ENCODE measurements at places on chromosomes 4 and X. TPM values are rescaled to one million over a fixed set of nuclear protein-coding genes. Genes with fewer than 3 reads are reported as not detected.
A peak's percentile ranks its signal among the peaks of the same experiment; 100 is the strongest.

Gene GLRB
- 1.6 TPM for total RNA-seq

Gene SLC2A9
- total RNA-seq = 86.4 TPM

Gene CDX4
- total RNA-seq = not detected

Gene HS6ST2
- 0.67 TPM for total RNA-seq

Gene FRMPD4
- 0.17 TPM for total RNA-seq

Gene GPR50
- total RNA-seq = not detected

DNA sequence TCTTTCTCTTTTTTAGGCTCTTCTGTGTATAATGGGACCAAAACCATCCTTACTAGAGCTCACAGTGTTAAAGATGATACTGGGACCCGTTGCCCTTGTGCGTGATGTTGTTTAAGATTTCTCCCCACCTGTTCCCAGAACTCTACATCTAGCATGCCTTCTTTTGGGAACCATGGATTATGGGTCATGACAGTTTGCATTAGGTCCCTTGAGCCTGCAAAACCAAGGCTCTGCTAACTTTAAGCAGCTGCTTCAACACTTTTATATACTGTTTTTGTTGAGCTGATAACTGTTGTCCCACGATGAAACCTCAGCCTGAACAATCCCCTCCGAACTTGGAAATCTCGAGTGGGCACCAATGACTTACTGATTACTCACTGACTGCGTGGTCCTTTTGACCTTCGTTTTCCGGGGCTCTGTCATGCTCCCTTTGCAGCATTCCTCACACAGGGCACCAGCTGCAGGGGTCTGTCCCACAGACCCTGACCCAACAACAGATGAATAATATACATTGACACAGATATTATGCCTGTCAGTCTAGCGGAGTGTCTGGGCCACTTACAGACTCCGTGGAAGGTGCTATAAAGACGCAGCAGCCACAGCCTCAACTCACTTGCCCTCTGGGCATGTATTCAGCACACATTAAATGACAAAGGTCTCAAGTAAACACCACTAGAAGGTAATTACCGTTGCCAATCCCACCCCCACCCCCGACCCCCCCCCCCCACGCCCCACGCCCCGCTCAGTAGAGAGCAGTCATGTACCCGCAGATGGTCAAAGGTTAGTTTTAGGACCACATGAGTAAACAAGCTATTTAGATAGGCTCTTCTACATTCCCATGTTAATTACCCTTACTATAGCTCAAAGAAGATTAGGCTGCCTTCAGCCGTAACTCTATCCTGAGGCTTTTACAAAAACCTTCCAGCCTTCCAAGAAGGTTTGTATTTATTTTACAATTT, 162.0 kb upstream of the WDFY3 start:
- DNase-seq = no peak

DNA sequence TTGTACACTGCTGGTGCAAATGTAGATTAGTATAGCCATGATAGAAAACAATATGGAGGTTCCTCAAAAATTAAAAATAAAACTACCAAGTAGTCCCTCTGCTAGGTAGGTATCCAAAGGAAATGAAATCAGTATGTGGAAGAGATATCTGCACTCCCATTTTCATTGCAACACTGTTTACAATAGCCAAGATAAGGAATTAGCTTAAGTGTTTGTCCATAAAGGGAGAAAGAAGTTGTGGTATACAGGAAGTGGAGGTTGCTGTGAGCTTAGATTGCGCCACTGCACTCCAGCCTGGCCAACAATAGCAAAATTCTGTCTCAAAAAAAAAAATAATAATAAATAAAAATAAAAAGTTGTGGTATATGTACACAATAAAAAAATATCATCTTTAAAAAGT, 325.0 kb upstream of the EMCN start:
- no peak for DNase-seq

- peak; percentile 78 for DNase-seq
These were observed 22.1 kb downstream of the DGKK start for GRCh38 chrX:50448565-50448964.

DNA sequence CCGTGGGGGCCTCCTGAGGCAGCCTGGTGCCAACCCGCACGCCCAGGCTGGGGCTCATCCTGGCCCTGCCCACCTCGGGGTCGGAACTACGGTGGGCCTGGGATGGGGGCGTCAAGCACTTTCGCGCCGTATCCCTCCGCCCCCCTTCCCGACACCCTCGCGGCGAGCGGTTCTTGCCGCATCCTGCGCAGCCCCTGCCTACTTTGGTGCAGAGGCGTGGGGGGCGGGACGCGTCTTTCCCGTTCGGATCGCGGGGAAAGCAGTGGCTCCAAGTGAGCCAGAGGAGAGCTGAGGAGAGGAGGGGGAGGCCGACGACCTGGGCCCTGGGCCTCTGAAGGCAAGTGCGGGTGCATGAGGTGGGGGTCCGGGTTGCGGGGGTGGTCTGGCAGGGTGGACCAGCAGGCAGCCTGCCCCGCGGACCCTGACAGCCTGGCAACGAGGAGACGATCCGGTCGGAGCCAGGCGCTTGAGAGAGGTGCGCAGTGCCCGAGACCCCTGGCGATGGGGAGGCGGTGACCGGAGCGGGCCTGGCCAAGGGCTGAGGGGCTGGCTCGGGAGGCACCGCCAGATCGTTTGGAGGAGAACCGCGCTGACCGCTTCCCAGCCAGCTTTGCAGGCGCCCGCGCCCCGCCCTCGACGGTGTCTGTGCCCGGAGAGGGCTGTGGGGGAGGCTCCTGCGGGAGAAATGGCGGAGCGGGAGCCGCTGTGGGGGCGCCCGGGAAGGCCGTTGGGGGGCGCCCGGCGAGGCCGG, at the start of gene GPRASP2:
Gene GPRASP2 (plus strand): TSS at position 233 of the 751 bp plus-strand sequence. CDS start 2,422 bp downstream, outside the sequence.
- peak; percentile 24 for DNase-seq

GRCh38 chr4:146098978-146099377, 76.5 kb upstream of the LSM6 start:
- DNase-seq = no peak

- no peak for DNase-seq
These were observed 419.6 kb downstream of the BCOR start for GRCh38 chrX:39677978-39678791.

GRCh38 chr4:183478123-183478522, 26.7 kb upstream of the ING2 start:
- DNase-seq = no peak

DNA sequence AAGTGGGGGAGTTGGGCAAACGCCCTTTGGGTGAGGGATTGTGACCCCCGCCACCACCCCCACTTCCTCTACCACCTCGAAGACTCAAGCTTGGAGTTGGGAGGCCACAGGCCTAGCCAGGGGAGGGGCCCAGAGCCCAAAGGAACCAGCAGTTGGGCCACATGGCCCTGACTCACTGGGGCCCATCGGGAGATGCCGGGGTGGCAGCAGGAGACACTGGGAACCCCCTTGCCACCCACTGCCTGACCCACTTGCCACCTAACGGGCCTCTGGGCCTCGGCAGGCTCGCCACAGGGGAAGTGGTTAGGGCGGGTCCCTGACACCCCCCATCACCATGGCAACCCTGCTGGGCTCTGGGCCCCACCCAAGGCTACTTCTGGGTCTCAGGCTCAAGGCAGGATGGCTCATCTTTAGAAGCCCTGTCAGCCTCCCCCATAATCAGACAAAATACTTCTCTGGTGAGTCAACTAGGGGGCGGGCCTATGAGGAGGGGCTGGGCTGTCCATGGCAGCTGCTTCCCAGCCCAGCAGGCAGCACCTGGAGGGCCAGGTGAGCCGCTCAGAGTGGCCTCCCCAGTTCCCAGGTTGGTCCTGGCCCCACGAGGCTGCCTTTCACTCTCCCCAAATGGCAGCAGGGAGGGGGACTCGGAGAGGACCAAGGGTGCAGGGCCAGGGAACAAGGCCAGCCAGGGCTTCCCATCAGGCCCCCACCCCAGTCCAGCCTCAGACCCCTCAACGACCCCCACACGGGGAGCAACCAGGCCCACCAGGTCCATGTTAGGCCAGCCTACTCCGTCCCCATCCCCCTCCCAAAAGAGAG, 5.6 kb downstream of the FLNA start:
- peak; percentile 95 for DNase-seq

- peak; percentile 20 for DNase-seq
These were observed 680.4 kb downstream of the DMD start for GRCh38 chrX:32530802-32531403.

DNA sequence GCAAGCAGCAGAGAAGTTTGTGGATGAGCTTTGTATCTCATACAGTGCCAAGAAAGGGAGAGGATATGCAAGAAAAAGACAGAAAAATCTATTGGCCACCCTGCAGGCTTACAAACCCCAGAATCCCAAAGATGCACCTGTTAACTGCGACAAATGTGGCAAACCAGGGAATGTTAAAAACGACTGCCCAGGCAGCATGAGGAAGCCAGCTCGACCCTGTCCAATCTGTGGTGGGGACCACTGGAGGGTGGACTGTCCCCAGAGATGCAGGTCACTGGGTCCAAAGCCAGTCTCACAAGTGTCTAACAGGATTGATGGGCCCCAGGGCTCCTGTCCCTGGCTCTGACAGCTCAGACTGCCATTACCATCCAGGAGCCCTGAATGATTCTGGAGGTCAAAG, 12.9 kb upstream of the COL25A1 start:
- DNase-seq = no peak

GRCh38 chr4:164012396-164013027, 518.0 kb downstream of the TMA16 start:
- peak; percentile 16 for DNase-seq
